Activated CD4-positive, alpha-beta T cell treated with anti-CD3 and anti-CD28 coated beads, Interleukin-10, Interleukin-2, amounts not matched to agents 100 ng/mL and 50 ng/mL, durations not matched to agents 16 hours and 8 hours (primary cell): ENCODE measurements at places on chromosomes 12 and 14.

GRCh38 chr12:89484470-89484869 is 40.1 kb downstream of the GALNT4 start:
- DNase-seq: no peak

- no peak for DNase-seq
Observed at GRCh38 chr14:94541234-94541975, 19.8 kb upstream of the SERPINA4 start.

GRCh38 chr12:104910196-104910840 is 47.8 kb downstream of the SLC41A2 start:
- DNase-seq: no peak

DNA sequence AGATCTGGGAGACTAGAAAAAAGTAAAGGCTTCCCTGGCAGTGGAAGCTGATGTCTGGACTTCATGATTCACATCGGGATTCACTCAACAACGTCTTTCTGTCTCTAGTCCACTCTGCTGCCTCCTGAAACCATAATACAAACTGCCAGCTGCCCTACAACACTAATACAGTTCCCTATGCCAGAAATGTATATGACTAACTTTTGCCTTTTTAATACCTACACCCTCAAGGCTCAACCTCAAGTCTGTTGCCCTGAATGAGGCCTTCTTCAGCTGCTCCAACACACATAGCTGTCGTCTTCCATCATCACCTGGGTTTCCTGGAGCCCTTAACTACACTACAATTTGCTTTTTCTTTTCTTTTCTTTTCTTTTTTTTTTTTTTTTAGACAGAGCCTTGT is 182.7 kb upstream of the BCL2L14 start:
- no peak for DNase-seq

- no peak for DNase-seq
Observed at GRCh38 chr14:76784266-76784874, 23.1 kb downstream of the VASH1 start.

DNA sequence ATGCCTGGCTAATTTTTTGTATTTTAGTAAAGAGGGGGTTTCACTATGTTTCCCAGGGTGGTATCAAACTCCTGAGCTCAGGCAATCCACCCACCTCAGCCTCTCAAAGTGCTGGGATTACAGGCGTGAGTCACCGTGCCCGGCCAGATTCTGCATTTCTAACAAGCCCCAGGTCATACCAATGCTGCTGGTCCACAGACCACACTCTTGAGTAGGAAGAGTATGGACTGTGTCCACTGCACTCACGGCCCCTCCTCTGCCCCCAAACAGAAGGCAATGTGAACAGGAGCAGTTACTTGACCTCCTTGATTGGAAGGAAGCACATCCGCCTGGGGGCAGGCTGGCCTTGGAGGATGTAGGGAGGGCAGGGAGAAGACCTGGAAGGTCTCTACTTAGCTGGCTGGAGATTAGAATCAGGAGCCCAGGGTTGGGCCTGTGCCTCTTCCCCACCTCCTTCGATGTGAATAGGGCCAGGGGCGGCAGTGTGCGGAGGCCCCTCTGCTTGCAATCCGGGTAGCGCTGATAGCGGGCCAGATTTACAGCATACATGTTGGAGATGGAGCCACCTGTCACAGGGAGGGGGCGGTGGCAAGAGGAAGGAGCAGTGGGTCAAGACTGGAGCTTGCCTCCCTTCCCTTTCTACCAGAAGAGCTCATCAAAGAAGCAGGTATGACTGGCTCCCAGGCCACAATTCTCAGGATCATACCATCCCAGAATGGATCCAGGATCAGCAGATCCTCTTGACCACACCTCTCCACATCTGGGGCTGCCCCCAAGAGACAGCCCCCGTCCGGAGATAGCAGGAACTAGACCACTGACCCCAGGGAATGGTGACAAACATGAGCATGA is 9.4 kb upstream of the ZNF740 start:
- DNase-seq: no peak

DNA sequence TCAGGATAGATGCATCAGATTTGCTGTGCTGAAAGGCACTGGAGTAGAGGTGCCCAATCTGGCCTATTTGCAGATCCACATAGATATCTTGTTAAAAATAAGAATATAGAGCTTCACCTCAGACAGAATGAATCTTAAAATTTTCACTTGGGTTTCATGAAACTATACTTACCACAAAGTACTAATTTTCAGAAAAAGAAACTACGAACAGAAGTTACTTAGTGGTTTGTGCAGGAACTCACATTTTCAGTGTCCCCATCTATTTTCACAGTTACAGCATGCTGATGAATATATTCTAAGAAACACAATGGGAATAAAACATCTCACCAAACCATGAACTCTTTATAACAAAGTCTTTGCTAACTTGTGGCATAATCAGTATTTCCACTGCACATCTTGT is 449.4 kb downstream of the RERGL start:
- DNase-seq: no peak

GRCh38 chr12:59113831-59114615 is 193.7 kb upstream of the LRIG3 start:
- DNase-seq: peak; percentile 74

DNA sequence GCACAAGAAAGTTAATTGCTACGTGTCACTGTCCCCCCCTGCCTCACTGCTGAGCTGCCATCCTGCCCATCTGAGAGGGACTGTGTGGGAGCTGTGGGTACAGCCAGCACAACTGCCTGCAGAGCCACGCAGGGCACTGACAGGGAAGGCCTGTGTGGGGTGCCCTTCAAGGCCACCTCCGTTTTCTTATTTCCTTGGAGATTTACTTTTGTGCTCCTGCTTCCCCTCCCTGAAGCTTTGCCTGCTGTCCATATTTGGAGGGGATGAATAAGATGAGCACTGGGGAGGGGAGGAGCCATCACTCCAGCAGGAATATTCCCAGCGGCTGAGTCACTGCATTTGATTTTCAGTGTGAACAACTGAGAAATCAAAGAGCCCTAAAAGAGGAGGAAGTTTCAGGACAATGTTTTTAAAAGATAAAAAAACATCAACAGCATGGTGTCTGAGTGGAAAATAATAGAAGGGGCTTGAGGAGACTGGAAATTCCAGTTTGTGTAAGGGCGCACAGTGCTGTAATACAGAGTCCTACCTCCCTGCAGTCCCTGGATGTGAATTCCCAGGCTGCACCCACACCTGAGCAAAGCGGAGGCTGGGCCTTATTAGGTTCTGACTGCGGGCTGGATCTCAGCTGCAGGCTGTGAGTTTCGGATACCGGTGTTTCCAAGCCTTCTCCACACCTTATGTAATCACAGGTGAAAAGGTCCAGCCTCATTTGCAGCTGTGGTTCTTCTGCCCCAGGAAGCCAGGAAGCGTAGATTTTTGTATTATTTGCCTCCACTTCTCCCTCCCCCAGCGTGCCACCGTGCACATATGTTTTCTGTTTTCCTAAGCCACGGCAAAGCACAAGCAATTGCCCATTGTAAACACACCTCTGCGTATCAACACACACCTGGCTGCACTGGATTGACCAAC is 192.6 kb upstream of the BCL2L14 start:
- DNase-seq: peak; percentile 34

DNA sequence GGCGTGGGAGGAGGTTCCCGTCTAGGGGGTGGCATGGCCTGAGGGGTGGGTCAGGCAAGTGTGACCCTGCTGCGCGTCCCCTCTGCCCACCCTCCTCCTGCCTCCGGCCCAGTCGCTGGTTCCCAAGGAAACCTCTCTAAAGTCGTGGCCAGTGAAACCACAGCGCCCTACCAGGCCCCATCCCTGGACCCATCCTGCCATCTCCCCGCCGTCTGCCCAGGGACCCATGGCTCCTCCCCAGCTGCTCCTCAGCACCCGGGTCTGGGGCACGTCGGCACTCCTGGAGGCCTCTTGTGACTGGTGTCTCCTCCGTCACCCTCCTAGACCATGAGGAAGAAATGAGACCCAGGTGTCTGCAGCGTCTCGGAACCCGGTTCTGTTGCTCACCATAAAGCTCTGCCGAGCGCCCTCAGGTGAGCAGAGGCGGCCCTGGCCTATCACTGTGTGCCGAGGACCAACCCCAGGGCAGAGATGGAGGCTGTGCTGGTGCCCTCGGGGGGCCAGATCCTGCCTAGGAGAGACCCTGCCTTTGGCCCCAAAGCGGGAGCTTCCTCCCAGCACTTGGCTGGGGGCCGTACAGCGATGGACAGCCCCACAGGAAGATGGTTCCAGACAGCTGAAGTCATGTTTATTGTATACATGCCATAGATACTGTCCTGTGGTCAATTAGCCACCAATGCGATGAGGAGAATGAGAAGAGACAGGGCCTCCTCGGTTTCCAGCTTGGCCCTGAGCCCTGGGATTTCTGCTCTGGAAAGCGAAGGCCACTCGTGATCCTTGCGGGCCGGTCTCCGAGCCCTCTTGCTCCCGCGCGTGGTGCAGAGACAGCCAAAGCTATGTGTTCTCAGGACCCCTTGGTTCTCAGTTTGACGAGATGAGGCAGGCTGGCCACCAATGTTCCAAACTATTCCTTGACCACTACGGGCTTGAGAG is 222.5 kb upstream of the RTL1 start:
- DNase-seq: no peak

DNA sequence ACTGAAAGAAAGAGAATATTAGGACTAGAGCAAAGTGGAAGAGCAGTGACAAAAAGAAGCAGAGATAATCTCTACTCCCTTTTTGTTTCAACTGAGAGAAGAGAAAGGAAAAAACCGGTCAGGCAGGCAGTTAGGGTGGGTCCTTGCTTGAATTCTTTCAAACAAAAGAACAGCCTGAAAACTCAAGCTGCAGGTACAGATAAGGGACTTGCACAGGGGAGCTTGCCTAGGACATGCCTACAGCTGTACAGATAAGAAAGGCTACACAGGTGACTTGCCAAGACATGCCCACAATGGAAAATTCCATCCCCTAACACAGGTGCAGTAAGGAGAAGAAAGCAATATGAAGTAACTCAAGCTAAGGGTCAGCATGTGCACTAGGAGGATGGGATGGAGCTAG is 532.2 kb upstream of the MIS18BP1 start:
- DNase-seq: no peak

GRCh38 chr14:36657399-36658122 is 4.1 kb upstream of the PAX9 start:
- no peak for DNase-seq

DNA sequence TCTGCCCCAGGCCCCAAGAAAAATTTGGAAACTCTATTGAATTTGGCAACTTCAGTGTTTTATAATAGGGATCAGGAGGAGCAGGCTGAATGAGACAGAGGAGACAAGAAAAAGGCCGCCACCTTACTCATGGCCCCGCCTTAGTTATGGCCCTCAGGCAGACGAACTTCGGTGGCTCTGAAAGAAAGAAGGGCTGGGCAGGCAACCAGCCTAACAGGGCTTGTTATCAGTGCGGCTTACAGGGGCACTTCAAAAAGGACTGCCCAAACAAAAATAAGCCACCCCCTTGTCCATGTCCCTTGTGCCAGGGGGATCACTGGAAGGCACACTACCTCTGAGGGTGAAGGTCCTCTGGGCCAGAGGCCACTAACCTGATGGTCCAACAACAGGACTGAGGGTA is 146.3 kb upstream of the ATF7IP start:
- no peak for DNase-seq

DNA sequence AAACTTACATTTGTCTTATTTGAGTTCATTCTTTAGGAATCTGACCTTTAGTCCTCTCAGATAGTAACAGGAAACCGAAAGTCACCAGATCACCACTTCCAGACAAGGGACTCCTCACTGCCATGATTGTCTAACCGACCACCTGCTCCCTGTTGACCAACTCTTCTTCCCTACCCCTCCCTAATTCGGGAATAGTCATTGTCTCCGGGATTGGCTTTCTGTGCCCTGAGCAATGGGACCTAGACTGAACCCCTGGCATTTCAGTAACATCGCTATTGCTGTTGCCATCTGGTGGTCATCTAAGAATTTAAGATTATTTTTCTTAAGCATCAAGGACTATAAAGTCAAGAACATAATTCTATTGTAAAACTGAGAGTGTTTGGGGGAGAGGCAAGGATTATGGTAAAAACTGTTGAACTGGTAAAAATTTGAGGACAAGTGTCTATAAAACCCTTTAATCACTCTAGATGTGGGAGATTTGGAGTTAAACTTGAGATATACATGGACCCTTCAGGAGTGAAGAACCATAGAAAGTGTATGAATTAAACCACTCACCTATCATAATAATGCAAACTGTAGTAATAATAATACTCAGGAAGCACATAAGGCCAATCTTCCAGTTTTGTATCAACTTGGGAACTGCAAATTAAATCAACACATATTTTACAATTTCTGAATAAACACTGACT is 6.3 kb downstream of the CLEC2A start:
- DNase-seq: peak; percentile 26

GRCh38 chr14:71143381-71144290 is 236.4 kb downstream of the PCNX1 start:
- DNase-seq: peak; percentile 87

DNA sequence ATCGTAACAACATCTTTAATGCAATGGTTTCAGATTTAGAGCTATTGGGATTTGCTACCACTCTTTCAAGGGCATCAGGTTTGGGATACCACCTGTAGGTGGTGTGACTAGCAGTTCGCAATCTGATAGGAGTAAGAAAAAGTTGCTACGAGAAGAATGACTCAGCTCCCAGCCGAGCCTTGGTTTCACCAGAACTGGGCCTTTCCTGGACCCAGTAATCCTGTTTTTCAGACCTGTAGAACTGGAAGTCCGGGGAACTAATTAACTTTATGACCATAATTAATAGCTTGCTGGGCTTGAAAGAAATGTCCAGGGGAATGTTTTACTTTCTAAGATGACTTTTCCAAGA is 770 bp downstream of the ABHD4 start:
- peak; percentile 68 for DNase-seq

DNA sequence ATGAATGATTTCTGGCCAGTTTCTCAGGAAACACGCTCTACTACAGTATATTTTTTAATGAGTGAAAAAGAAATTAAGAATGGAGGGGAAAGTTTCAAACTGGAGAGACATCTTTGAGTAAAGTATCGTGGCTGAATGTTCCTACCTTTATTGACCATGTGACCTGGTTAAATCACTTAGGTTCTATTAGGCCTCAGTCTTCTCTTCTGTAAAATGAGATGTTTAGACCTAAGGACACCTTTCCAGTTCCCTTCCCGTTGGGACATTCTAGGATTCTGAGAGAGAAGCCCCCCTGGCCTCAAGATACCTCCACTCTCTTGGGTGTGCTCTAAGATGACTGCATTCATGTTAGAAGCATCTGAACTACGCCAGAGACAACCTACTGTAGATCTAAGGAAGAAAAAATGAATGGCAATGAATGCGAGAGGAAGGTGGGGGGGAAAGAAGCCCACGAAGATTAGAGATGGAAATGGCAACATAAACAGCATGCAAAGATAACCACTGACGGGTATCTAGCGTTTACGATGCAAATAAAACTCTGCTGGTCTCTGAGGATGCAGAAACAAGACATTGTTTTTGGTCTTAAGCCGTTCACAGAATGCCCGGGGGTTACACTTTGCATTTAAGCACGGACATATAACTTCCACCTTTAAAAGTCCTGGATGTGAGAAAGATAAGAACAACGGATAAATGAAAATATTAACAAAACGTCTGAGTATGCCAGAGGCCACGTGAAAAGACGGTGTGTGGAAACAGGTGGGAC is 599 bp upstream of the CPSF6 start:
- DNase-seq: no peak

DNA sequence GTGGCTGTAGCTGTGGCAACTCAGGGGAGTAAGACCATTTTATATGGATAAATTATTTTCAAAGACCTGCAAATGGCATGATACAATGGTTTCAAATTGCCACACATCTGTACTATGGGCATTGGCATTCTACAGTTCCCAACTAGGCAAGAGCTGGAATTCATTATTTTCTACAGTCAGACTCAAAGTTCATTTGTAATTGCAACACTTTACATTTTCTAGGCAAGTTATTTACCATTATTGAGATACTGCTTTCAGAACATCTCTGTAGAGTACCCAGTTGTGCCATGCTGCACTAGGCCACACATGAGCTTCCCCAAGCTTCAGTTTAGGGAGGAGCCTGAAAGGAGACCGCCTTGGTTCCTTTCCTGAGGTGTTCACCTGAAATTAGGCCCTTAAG is 8.0 kb upstream of the ATG14 start:
- DNase-seq: no peak
